ENCODE measurements at places on chromosomes 11 and 22.

GRCh38 chr11:86370922-86371594, 3.6 kb upstream of the CCDC81 start:
- DNase-seq: no peak

DNA sequence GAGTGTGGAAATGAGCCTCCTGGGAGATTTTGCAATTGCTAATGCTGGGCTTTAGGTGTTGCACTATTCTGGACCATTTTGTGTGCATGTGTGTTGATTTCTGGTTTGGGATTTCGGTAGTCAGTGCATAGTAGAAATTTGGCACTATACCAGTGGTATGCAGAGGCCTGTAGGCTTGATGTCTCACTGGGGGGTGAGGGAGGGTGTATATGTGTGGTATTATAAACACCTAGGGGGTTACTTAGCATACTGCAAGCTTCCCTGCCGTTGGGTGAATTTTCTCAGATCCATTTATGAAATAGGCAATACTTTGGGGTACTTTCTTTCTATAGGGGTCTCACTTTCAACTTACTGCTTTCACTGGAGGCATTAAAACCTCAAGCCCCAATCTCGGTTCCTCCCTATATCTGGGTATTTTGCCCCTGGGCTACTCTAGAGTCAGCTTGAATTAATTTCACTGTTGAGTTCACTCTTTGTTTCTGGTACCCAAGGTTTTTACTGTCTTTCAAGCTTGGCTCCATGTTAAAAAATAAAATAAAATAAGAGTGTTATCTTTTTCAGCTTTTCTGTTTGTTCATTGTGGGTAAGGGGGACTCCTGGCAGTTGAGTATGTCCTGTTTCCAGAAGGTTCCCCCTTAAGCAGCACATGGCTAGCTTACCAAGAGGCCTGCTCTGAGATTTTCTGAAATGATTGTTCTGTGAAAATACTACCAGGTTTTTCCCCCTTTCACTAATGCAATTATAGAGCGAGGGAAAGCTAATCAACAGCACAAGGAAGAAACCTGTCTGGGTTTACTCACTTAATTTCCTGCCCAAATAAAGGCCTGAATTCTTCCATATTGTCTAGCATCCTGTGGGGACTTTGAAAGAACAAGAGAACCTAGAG, 45.8 kb downstream of the PPFIBP2 start:
- no peak for DNase-seq

DNA sequence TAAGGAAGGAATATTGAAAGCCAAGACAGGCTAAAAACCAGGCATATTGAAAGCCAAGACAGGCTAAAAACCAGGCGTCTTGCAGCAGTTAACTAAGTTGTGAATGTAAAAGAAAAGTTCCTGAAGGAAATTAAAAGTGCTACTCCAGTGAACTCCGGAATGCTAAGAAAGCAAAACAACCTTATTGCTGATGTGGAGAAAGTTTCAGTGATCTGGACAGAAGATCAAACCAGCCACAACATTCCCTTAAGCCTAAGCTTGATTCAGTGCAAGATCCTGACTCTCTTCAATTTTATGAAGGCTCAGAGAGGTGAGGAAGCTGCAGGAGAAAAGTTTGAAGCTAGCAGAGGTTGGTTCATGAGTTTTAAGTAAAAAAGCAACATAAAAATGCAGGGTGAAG, 51.4 kb downstream of the PACS1 start:
- DNase-seq: no peak

- DNase-seq: peak; percentile 91
These were observed 28.3 kb downstream of the SERHL2 start for GRCh38 chr22:42581762-42582716.

DNA sequence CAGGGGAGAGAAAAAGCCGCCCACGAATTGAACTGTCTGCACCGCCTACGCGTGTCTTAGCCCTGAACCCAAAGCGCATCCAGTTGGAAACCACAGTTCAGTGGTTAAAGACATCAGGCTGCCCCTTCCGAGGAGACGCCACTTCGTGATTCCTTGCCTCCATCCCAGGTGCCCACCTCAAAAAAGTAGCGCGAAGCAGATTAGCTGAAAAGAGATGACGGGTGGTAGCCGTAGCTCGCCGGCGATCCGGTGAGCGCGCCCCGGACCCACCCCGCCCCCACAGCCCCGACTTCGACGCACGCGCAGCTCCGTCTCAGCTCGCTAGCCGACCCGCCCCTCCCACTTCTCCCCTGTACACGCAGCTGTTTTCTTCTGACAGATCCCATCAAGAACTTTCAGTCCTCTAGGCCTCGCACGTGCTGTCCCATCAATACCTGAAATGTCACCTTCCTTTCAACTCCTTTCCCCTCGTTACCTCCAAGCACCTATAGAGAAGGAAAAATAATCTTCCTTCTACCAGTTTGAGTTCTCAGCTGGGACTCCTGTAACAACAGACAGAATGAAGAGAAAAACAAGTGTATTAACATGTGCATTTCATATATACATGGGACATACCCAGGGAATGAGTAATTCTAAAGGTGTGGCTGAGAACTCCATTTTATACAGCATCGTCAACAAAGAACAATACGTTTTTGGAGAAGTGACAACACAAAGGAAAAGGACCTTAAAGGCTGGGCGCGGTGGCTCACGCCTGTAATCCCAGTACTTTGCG, 49.5 kb downstream of the OR4D9 start:
- DNase-seq: peak; percentile 93

- no peak for DNase-seq
These were observed 167.1 kb downstream of the ETS1 start for GRCh38 chr11:128420265-128420664.

- DNase-seq: no peak
These were observed 23.4 kb upstream of the GRAMD4 start for GRCh38 chr22:46596819-46597218.

GRCh38 chr11:128783513-128783912, 83.6 kb downstream of the KCNJ1 start:
- DNase-seq: no peak

DNA sequence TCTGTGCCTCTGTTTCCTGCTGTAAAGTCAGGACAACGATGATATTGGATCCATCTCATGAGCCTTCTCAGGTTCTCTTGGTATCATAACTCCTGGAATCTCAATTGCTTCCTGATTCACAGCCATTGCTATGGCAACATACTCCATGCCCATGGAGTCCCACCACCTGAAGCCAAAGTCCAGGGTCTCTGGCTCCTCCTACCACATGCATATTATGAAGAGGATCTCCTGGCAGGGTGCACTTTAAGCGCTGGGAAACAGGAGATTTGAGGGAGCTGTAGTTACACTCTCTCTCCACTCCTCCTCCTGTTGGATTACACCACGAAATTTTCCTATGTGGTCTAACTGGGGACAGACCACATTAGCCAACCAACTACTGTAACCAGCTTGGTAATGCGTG, 130.9 kb upstream of the SEZ6L start:
- DNase-seq: no peak

- DNase-seq: no peak
These were observed 88.8 kb downstream of the MRTFA start for GRCh38 chr22:40547729-40548143.

DNA sequence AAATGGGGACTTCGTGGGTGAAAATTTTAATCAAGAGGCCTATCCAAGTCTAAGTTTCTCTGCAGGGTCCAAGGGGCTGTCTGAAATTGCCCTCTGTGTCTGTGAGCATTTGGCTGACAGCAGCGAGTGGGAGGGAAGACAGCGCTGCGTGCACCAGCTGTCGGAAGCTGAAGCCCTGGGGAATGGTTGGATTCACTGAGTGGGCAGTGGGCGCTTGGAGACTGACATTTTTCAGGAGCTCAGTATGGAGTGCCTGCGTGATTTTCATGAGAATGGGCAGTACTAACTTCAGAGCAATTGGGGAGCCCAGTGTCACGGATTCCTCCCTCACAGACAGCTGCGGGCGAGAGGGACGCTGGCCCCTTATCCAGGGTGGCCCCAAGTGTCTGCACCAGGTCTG, 388.8 kb upstream of the B3GAT1 start:
- no peak for DNase-seq

DNA sequence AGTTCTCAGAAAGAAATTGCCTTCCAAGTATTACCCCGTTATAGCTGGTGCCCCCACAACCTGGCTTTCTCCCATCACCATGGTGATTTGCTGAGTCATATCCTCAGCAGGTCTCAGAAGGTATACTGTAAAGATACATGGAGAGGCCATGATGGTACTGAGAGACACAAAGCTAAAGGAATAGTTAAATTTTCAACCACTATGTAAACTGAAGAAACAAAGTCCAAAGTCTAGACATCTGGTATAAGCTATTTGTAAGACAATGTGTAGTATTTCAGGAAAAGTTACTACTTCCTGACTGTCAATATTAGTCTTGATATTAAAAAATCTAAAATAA, 377.1 kb downstream of the DCDC1 start:
- DNase-seq: no peak

- no peak for DNase-seq
These were observed 55.0 kb downstream of the TRAF6 start for GRCh38 chr11:36454941-36455631.

- DNase-seq: no peak
These were observed 29.0 kb downstream of the CSNK2A3 start for GRCh38 chr11:11324090-11324489.

GRCh38 chr11:40683010-40683409, 776.4 kb downstream of the LRRC4C start:
- no peak for DNase-seq

DNA sequence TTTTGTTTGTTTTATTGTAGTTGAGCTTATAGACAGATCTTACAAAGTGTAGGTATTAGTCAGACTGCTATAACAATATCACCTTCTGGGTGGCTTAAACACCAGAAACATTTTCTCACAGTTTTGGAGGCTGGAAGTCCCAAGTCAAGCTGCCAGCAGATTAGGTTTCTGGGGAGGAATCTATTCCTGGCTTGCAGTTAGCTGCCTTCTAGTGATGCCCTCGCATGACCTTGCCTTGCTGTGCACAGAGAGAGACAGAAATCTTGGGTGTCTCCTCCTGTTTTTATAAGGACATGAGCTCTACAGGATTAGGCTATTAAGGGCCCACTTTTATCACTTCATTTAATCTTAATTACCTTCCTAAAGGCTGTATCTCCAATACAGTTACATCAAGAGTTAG, 1635.2 kb downstream of the FAM181B start:
- no peak for DNase-seq

- no peak for DNase-seq
These were observed 18.3 kb downstream of the SC5D start for GRCh38 chr11:121310908-121311307.

DNA sequence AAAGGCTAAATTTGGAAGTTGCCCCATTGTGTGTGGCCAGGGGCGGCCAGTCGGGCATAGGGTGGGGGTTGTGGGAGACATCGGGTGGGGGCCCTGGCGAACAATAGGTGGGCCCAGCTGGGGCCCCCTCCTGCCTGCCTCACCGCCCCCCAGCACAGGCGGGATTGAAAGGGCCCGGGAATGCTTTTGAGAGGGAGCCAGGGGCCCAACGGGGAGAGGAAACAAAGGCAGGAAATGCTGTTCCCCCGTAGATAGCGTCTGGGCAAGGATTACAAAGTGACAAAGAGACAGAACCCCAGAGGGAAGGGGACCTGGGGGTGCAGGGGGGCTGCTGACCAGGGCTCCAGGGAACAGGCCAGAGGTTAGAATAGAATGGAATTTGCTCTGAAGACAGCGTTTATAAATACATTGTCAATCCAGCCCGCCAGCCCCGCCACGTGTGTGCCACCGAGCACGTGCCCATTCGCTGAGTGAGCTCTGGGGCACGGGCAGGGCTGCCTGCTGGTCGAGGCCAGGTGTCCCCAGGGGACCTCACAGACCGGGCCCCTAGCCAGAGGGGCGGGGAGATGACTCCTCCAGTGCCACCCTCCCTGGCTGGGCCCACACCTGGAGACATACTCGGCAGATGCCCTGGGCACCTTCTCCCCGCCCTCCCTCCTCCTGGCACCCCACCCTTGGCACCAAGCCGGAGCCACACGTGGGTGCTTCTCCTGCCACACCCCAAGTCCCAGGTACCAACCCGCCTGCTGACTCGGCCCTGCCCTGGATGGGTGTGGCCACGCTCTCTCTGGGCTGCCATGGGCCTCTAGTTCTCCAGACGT, 9.7 kb downstream of the PDGFB start:
- peak; percentile 60 for DNase-seq

DNA sequence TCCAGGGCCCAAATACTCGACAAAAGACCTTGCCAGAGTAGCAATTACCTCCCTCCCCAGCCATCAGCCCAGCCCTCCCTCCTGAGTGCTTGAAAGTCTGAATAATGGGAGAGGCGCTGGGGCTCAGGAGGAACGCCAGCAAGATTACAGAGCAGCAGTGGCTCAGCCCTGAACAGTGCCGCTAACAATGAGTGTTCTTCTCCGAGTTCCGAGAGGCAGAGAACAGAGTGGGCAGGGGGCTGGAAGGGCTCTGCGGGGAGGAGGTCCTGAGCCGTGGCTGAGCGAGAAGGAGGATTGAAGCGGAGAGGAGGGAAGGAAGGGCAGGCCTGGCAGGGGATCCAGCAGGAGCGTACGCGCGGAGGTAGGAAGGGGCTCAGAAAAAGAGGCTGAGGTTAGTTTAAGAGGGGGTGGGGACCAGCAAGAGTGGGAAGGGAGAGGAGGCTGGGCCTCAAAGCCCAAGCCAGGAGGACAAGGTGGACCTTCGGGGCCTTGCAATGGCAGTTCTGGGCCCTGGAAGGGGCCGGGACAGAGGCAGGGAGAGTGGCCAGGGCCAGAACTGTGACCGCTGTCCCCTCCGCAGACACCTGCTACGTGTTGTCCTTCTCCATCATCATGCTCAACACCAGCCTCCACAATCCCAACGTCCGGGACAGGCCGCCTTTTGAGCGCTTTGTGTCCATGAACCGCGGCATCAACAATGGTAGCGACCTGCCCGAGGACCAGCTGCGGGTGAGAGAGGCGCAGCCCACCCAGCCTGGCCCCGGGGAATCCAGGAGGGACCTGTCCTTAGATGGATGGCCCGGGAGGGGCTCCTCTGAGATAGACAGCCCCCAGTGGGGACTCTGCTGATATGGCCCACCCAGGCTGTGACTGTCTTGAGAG, 20.6 kb downstream of the CYTH4 start:
- DNase-seq: no peak

GRCh38 chr11:13686776-13687175, 18.3 kb downstream of the FAR1 start:
- no peak for DNase-seq

GRCh38 chr11:27806122-27806521, 105.9 kb upstream of the BDNF start:
- no peak for DNase-seq

GRCh38 chr11:95559899-95560298, 229.7 kb downstream of the FAM76B start:
- no peak for DNase-seq

DNA sequence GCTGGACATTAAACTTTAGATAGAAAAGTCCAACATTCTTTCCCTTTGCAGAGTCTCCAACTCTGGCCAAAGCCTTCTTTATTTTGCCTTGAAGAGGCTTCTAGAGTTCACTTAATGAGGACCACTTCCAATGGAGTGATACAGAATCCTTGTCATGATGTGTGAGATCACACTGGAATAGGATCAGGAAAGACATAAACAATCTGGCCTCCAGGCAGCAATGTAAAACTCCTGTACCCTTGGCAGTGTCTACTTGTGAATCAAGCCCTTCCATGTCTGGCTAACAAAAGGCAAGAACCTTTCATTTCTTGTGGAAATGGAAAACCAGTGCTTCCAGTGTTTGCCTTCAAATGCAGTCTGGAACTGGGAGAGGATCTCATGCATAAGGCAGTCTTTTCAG, 56.5 kb upstream of the FIBIN start:
- DNase-seq: peak; percentile 91

- DNase-seq: no peak
These were observed at the start of gene GDPD4 for GRCh38 chr11:77301510-77301909. Gene GDPD4, minus strand, starts transcription at chr11:77301686. Its CDS starts 16,549 bp downstream, at chr11:77285137.

GRCh38 chr11:17746096-17746495, 11.5 kb downstream of the KCNC1 start:
- DNase-seq: no peak

Data from muscle of leg (tissue), 16 donors.